ENCODE measurements at places on chromosomes 5 and 9. TPM values are rescaled to one million over a fixed set of nuclear protein-coding genes. Genes with fewer than 3 reads are reported as not detected.

- no peak for DNase-seq
These were observed 337.6 kb upstream of the SEMA6A start for GRCh38 chr5:116912221-116912620.

DNA sequence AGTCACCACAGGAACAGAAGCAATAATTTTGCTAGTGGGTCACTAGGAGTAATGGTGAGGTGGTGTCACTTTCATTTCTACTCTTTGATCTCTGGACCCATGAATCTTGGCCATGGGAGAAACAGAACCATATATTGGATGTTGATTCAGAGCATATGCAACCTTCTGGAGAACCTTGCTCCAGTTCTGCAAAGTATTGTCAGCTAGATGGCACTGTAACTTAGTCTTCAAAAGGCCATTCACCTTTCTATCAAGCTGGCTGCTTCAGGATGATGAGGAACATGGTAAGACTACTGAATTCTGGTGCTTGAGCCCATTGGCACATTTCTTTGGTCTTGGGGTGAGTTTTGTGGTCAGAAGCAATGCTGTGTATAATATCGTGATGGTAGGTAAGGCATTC, 129.1 kb upstream of the FBN2 start:
- DNase-seq = no peak

GRCh38 chr5:149707097-149707496, 23.0 kb upstream of the PPARGC1B start:
- no peak for DNase-seq

- DNase-seq = peak; percentile 48
These were observed 10.2 kb downstream of the C9orf50 start for GRCh38 chr9:129610473-129611306.

DNA sequence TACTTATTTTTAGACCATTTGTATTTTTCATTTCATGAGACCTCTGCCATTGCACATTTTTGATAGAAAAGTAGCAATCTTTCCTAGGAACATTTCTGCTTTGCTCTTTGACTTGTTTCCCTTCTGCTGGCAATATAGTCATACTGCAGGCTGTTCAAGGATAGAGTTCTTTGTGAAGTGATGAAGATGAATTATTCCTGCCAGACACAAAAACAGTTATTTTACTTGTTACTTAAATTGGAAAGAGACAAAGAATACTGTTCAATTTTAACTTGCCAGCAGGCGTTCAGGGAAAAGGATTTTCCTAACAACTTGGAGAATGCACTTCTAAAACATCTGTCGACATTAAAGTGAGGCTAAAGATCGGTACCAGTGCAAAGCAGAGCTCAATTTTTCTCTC, 251.7 kb upstream of the ACTBL2 start:
- DNase-seq = no peak

GRCh38 chr9:6758498-6759184, 868 bp downstream of the KDM4C start:
- DNase-seq = no peak

DNA sequence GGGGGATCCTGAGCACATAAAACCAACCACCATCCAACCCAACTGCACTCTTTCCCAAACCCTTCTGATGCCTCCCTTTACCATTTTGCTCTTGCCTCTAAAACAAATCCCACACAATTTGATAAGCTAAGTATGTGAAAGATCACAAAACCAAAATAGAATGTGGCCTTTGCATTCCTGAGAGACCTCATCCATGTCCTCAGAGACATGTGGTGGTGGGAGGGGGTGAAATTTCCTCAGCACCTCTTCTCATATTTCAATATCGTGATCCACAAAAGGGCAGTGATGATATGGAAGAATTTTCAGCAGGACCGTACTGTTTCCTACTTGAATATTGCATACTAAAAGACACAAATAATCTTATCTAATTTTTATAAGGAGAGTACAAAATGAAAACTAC, 423.3 kb downstream of the TLE1 start:
- DNase-seq = no peak

PCDHA9 gene
- total RNA-seq = not detected

RNF224 gene
- total RNA-seq = not detected

ZDHHC11B gene
- total RNA-seq = not detected

C5orf15 gene
- 57.6 TPM for total RNA-seq

PAPPA gene
- 5.4 TPM for total RNA-seq

Data from HT1080 (cell line).